ENCODE measurements at places on chromosomes 11 and 22. TPM values are rescaled to one million over a fixed set of nuclear protein-coding genes. Genes with fewer than 3 reads are reported as not detected.

GRCh38 chr11:95088946-95089619 lies 563 bp upstream of the ENDOD1 start:
- no peak for DNase-seq

GRCh38 chr22:50170453-50171318 lies at the start of gene PANX2:
Gene PANX2, plus strand, starts transcription at chr22:50170731. Its CDS starts 0 bp downstream, at chr22:50170731.
- DNase-seq, result no peak

GRCh38 chr11:111945198-111945597 lies 8.1 kb downstream of the DIXDC1 start:
- no peak for DNase-seq

DNA sequence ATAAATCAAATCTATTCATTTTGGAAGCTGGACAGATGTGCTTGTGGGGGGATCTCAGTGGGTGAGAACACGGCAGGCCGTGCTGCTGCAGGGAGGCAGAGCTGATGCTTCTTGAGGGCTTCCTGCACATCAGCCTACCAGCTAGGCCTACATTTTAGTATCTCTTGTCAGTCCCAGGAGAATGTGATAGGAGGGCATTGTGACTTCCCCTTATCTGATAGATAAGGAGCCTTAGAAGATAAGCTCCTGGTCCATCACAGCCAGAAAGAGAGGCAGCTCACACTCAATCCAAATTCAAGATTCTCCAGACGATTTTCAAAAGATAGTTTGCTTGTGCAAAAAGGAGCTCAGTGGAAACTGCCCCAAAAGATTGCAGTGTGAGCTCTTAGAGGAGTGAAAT lies 89.0 kb downstream of the SHANK2 start:
- no peak for DNase-seq

DNA sequence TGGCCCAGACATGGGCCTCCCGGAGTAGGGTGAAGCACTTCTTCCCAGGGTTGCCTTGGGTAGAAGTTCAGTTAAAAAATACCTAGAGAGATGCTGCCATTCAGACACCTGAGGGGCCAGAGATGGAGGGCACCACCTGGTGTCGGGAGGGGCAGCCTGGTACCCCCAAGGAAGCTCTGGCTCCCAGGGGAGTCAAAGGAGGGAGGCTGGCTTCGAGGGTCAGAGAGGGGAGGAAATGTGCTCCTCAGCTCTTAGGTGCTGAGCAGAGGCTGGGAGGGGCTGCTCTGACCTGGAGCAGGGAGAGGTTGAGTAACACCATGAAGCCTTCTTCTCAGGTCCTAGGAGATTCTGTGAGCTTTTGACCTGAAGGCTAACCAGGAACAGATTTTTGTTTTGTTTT lies 1.1 kb downstream of the USP35 start:
- DNase-seq, result no peak

CRYBB2 gene
- not detected for polyA plus RNA-seq

TIMP3 gene
- polyA plus RNA-seq, result 130 TPM

APIP gene
- polyA plus RNA-seq, result 45.6 TPM

C11orf16 gene
- 1.1 TPM for polyA plus RNA-seq
